ENCODE measurements at places on chromosomes 12 and 14. TPM values are rescaled to one million over a fixed set of nuclear protein-coding genes. Genes with fewer than 3 reads are reported as not detected.

TMED8 gene
- total RNA-seq = 12.6 TPM

RPS6KL1 gene
- 5.8 TPM for total RNA-seq

OTX2 gene
- not detected for total RNA-seq

KRT72 gene
- not detected for total RNA-seq

A2ML1 gene
- not detected for total RNA-seq

TMEM253 gene
- total RNA-seq = not detected

EFS gene
- 11.6 TPM for total RNA-seq

SMIM41 gene
- 4.7 TPM for total RNA-seq

EXOC3L4 gene
- total RNA-seq = 2.7 TPM

OAS1 gene
- total RNA-seq = 43.6 TPM

FAM90A1 gene
- 0.37 TPM for total RNA-seq

CD4 gene
- total RNA-seq = 64.0 TPM

MSI1 gene
- 0.91 TPM for total RNA-seq

DLK1 gene
- not detected for total RNA-seq

SYT10 gene
- total RNA-seq = 0.47 TPM

KLHL33 gene
- not detected for total RNA-seq

BIN2 gene
- 34.7 TPM for total RNA-seq

GRIP1 gene
- 5.2 TPM for total RNA-seq

OLR1 gene
- 86.5 TPM for total RNA-seq

NR1H4 gene
- total RNA-seq = 0.20 TPM

MYF6 gene
- total RNA-seq = not detected

CLEC7A gene
- total RNA-seq = 17.4 TPM

WASHC4 gene
- total RNA-seq = 81.2 TPM

TAS2R46 gene
- 2.2 TPM for total RNA-seq

PRIMA1 gene
- total RNA-seq = 0.23 TPM

GAS2L3 gene
- 19.1 TPM for total RNA-seq

KRT73 gene
- total RNA-seq = not detected

ETNK1 gene
- 17.2 TPM for total RNA-seq

METAP2 gene
- 51.0 TPM for total RNA-seq

OR6C6 gene
- total RNA-seq = not detected

GPR132 gene
- 3.0 TPM for total RNA-seq

BATF gene
- total RNA-seq = 13.7 TPM

TPH2 gene
- not detected for total RNA-seq

MIP gene
- total RNA-seq = not detected

SLC25A21 gene
- total RNA-seq = 0.30 TPM

BCAT1 gene
- total RNA-seq = 83.8 TPM

CEBPE gene
- total RNA-seq = 0.31 TPM

ASCL1 gene
- not detected for total RNA-seq

ISM2 gene
- total RNA-seq = not detected

C12orf56 gene
- total RNA-seq = not detected

KCNA5 gene
- 0.63 TPM for total RNA-seq

CYP46A1 gene
- 0.59 TPM for total RNA-seq

GLIPR1L1 gene
- total RNA-seq = not detected

KRT74 gene
- total RNA-seq = not detected

IL22 gene
- total RNA-seq = not detected

BICD1 gene
- total RNA-seq = 18.2 TPM

NPFF gene
- not detected for total RNA-seq

KRT71 gene
- total RNA-seq = not detected

ZFHX2 gene
- 1.7 TPM for total RNA-seq

MYH6 gene
- not detected for total RNA-seq

DUSP6 gene
- 51.3 TPM for total RNA-seq

RAB3IP gene
- 25.9 TPM for total RNA-seq

PTCSC3 gene
- 3.9 TPM for total RNA-seq

MAPK1IP1L gene
- 56.4 TPM for total RNA-seq

HVCN1 gene
- 5.8 TPM for total RNA-seq

RNASE1 gene
- 229 TPM for total RNA-seq

PLA2G1B gene
- total RNA-seq = 412 TPM

RFX4 gene
- total RNA-seq = not detected

Measured in upper lobe of left lung (tissue), 6 donors.